Stimulated activated CD4-positive, alpha-beta T cell treated with anti-CD3 and anti-CD28 coated beads, Interleukin-1b, Interleukin-23, amount 100 ng/mL, for 1 hour (primary cell): ENCODE measurements at places on chromosomes 1 and 21.

DNA sequence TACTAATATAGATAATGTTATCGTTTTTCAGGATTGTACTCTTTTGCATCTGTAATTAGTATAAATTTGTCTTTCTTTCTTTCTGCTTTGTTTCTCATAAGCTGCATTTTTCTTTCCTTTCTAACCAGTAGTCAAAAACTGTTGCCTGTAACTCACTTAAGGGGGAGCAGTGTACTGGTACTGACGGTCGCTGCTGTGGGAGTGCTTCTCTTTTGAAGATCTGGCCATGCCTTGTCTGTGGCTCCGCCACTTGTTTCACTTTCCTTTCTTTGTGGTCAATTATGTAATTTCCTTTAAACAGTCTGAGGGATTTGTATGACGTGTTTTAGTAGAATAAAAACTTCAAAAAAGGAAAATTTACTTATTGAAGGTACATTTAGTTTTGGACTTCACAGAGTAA, 37.0 kb downstream of the MIA3 start:
- no peak for DNase-seq

- DNase-seq: no peak
Observed at GRCh38 chr1:240192851-240193250, 101.2 kb downstream of the FMN2 start.

GRCh38 chr1:93552741-93553455, 105.0 kb downstream of the FNBP1L start:
- DNase-seq: no peak

DNA sequence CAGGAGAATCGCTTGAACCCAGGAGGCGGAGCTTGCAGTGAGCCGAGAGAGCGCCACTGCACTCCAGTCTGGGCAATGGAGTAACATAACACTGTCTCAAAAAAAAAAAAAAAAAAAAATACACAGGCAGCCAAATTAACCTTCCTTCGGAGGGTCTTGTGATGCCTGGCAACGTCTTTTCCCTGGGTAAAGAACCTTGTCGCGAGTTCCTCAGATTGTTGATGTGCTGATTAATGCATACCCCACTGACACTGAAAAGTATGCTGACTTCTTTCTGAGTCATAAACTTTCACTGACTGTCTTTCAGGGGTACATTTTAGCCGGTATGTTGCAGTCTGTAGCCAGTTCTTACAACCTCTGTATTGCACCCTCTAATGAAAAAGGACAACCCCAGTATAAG, 95.1 kb upstream of the SOD1 start:
- DNase-seq: no peak

- no peak for DNase-seq
Observed at GRCh38 chr1:167166690-167167075, 54.0 kb upstream of the POU2F1 start.

DNA sequence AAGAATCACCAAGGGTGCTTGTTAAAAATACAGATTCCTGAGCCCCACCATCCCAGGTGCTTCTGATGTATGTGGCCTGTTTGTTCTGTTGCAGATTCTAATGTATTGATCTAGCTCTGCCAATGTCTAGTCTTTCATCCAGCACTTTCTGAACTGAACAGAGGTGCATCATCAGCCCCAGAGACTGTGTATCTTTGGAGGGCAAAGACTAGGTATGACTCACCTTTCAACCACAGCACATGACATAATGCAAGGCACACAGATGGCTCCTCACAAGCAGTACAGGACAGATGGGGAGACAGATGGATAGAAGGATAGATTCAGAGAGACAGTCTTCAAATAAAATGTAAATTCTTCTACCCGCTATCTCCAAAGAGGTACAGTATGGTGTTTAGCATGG, 32.3 kb downstream of the CD58 start:
- DNase-seq: no peak

DNA sequence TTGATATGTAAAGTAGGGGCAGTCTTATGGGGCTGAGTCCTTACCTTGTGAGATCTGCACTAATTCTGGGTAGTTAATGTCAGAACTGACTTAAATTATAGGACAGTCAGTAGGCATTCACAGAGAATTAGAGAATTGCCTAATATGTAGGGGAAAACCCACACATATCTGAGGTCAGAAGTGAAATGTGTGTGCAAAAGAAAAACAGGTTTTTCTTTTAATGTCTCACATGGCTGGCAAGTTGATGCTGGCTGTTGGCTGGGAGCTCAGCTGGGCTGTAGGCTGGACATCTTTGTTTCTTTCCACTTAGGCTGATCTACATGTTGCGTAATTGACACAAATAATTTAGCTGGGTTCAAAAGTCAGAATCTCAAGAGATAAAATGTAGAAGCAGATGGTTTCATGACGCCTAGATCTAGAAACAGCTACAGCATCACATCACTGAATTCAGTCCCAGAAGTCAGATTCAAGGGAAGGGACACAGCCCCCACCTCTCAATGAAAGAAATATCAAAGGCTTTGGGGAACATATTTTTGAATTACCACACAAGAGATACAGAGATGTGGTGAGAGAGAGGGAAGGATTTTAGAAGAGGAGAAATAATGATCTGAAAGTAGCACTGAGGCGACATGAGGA, 98.9 kb downstream of the TNFSF18 start:
- no peak for DNase-seq

DNA sequence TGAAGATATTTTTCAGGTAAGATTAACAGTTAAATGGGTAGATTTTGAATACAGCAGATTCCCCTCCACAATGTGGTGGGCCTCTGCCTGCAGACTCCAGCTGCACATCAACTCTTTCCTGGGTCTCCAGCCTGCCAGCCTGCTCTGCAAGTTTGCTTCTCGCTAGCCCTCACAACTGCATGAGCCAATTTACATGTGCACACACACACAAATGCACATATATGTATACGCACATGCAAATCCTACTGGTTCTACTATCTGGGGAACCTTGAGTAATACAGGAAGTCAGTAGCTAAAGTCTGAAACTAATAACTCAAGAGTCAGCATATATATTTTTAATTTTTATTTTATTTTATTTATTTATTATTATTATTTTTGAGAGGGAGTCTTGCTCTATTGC, 34.8 kb upstream of the QSOX1 start:
- no peak for DNase-seq

DNA sequence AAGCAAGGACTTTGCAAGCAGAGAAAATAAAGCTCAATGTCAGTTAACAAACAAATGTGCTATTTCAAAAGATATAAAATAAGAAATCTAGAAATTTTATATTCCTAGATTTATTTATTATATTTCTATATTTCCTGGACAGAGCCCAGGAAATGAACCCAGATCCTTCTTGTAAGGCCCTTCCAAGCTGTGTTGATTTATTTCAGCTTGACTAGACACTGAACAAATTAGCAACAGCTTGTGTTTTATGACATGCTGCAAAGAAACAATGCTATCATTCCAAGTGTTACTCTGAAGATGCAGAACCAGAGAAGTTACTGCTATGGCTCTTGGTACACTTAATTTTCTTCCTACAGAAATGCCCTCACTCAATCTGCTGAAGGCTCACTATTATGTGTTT, 6.2 kb downstream of the TGFBR3 start:
- no peak for DNase-seq

DNA sequence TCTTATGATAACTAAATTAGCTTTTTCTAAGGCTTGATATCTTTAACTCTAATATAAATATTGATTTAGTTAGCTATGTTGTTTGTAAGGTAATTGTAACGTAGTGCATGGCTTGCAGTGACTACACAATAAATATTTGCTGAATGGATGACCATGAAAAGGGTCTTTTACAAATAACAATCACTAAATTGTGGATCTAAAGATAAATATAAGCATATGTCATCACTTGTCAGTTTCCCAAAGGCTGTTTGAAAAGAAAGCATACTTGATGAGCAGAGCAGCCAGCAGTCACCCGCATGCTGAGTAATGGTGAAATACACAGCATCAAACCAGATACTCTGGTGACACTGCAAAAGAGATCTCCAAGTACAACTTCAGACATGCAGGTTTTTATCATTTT, 92.5 kb upstream of the FMN2 start:
- DNase-seq: no peak

DNA sequence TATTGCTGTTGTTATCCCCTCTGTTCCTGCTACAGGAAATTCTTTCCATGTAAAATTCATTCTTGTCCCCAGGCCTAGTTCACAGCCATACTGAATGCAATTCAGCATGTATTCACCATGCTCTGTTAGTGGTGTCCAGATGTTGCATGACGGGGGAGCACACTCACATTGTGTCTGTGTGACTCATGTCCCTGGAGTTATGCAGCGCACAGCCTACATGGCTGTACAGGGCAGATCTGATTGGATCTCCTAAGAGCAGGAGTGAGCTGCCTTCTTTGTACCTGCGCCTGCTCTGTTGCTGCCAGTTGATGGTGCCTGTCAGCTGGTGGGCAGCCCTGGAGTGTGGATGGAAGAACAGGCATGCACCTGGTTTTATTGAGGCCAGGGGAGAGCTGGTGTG, 17.6 kb downstream of the HTR6 start:
- no peak for DNase-seq

- no peak for DNase-seq
Observed at GRCh38 chr1:154867064-154867825, 2.8 kb downstream of the KCNN3 start.

- no peak for DNase-seq
Observed at GRCh38 chr1:54010415-54011117, 7.4 kb downstream of the LDLRAD1 start.

DNA sequence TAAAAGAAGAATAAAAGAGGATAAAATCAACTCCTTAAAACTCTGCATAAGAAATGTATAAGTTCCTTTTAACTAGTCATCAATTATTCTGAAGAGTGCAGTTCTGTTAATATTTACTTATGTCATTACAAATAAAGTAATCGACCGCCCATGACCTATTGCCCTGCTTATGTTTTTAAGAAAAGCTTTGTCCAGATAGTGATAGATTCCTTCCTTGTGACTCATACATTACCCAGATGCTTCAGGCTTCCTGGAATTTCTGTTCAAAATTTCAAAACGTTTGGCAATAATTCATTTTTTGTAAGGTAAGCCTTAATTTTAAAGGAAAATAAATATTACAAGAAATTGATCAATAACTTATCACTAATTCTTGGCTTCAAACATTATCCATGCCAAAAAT, 918.2 kb upstream of the ADGRL2 start:
- DNase-seq: no peak

- no peak for DNase-seq
Observed at GRCh38 chr1:150765296-150765976, at the start of gene CTSS. CTSS (minus strand) TSS chr1:150765778; CDS start chr1:150764763, 1,015 bp downstream.

- no peak for DNase-seq
Observed at GRCh38 chr1:173201969-173202368, 5.2 kb downstream of the TNFSF4 start.

GRCh38 chr1:119321666-119322419, 46.7 kb upstream of the HAO2 start:
- no peak for DNase-seq

DNA sequence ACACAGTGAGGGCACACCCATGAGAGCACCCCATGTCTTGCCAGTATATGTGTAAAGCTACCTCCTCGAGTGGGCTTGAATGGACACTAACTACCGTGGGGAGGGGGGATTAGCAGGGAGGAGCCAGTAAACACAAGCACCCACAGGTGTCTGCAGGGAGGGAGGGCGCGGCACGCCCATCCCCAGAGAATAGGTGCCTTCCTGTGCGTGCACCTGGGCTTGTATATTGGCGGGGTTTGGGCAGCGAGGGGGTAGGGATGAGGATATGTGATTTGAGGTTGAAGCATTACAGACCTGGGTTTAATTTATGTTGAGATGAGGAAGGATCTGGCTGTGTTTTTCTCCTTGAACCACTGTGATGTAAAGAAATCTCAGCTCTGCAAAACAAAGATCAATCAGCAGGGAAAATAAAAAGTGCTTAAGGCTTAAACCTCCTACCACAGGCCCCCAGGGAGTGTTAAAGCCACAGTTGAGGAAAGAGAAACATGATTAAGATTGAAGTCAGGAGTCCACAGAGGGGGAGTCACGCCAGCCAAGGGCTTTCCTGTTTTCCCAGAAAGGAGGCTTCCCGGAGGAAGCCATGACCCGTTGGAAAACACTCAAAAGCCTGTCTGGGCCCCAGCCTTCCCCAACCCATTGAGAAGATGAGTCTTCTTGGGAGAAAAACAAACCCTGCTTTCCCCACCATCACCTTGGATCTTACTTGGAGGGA, 80.0 kb downstream of the CAMK2N1 start:
- DNase-seq: no peak

DNA sequence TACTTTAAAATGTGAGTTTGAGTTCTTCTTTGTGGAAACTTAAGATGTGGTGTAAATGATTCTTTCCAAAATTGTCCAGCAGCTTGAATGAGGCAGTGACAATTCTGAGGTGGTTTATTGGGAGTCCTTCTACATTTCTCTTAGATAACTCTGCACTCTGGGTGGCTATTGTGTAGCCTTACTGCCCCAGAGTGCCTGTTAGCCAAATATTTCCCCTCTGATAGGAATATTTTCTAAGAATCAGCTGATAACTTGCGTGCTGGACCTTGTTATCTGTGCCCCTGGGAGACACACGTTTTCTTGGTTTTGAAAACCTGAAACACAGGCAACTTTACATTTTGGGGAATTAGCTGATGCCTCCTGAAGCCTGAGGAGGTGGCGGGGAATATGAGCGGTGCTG, 91.6 kb downstream of the CD247 start:
- DNase-seq: no peak

- no peak for DNase-seq
Observed at GRCh38 chr1:46687093-46687659, 15.5 kb downstream of the TEX38 start.
